ENCODE measurements at places on chromosomes 2 and 18. TPM values are rescaled to one million over a fixed set of nuclear protein-coding genes. Genes with fewer than 3 reads are reported as not detected.

SULT1C4 gene
- total RNA-seq = not detected

ACTG2 gene
- not detected for total RNA-seq

REG1B gene
- not detected for total RNA-seq

STPG4 gene
- total RNA-seq = 0.20 TPM

CIDEA gene
- total RNA-seq = 0.37 TPM
